Fibroblast of the aortic adventitia (primary cell): ENCODE measurements at places on chromosomes 7 and 10. TPM values are rescaled to one million over a fixed set of nuclear protein-coding genes. Genes with fewer than 3 reads are reported as not detected.

DNA sequence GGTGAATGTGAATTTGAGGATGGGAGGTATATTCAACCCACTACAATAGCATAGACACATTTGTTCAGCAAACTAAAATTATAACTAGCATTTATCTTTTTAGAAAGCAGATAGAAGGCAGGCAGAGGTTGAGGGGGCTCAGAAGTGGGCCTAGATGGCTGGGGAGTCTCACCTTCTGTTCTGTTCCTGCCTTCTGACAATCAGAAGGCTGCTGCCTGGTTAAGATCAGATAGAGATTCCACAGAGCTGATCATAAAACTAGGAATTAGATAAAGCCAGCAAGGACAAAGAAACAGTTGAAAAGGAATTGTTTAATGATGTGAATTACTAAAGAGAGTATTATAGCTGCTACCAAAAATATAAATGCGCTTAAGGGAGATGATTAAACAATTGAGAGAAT, 11.6 kb upstream of the NFE2L3 start:
- no peak for DNase-seq

DNA sequence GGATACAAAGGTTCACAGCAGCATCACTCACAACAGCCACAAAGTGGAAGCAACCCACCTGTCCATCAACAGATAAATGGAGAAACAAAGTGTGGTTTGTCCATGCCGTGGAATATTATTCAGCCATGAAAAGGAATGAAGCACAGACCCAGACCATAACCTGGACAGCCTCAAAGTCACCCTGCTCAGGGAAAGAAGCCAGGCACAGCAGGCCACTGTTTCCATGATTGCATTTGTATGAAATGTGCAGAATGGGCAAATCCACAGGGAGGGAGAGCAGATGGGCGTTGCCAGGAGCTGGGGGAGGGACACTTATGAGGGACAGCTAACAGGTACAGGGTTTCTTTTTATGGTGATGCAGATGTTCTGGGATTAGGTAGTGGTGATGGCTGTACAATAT, 30.3 kb downstream of the FOXL3 start:
- DNase-seq = no peak

DNA sequence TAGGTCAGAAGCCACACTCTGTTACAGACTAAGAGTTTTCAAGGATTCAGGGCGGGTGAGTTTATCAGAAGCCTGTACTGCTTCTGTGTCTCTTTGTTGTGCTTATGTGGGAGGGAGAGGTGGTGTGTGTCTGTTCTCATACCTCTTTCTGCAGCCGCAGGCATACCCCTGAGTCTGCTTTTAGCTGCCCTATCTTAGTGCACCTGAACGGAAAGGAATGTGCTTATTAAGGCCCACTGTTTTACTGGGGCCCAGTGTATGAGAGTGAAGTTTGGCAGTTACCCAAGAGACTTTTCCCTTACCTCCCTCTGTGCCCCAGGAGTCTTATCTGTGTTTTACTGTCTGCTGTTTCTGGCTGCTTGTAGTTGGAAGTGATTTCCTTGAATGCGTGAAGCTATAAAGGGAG, 104.3 kb downstream of the TYW1 start:
- DNase-seq = no peak

CFAP69 gene
- total RNA-seq = 3.2 and 6.4 TPM in 2 replicates

DNA sequence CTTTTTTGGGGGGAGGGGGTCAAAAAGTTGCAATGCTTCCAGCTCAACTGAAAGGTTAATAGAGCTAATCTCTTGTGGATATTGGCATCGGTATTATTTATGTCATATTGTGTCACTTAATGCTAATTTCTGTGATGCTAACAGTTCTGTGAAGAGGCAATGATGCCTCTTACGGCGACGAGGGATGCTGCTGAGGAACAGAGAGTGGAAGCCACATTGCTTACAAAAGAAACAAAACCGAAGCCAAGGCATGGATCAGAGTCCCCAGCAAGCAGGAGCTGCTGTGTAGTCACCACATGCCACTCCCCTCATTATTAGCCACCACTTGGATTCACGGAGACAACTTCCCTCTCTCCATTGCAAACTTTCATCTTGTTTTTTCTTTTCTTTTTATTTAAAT, 536.5 kb upstream of the MGMT start:
- DNase-seq = no peak

DNA sequence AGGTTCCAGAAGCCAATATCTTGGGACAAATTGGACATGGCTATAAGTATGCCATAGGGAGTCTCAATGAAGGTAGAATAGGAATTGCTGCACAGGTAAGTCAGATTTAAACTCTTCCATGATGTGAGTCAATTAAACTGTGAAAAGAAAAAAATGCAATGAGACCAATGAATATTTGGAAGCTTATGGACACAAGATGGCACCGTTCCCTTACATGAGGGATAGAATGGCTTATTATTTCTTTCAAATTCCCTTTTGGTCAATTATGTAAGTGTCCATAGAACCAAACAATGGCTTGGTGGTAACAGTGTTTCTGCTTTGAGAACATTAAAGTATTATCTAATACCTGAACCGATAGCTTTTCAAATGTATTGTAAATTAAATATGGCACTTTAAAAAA, 35.6 kb downstream of the ACADSB start:
- peak; percentile 31 for DNase-seq

DNA sequence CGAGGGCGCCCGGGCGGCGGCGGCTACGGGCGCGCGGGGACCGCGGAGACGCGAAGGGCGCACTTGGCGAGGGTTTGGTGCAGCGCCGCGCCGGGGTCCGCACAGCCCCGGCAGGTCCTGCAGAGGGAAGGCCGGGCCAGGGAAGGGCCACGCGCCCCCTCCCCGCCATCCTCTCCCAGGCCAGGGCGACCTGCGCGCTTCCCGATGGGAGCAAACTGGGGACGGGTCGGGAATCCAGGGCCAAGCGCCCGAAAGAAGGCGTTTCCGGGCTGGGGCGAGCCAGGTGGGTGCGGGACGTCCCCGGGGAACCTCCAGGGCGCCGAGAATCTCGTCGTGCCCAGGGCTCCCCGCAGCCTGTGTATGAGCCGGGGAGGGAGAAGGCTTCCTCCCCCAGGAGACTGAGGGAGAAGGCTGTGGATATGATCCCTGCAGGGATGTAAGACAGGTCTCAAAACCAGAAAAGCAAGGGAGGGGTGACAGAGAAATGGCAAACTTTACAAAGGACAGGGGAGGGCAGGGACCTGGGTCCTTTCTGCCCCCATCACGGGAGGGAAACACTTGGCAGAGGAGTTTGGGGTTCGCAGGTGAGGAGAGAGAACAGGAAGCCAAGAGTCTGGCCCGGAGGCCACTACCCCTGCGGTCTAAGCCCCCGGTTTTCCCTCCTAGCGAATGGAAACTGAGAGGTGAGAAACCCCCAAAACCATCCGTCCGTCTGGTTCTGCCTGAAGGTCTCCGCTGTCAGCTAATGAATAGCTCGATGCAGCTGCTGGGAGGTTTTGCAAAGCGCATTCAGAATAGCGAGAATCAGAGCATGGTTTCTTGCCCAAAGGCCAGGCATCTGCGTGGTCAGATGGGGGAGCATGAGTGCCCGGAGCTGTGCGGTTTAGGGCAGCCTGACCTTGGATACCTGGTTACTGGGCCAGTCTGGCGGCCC, 674 bp downstream of the AMZ1 start:
- no peak for DNase-seq

DNA sequence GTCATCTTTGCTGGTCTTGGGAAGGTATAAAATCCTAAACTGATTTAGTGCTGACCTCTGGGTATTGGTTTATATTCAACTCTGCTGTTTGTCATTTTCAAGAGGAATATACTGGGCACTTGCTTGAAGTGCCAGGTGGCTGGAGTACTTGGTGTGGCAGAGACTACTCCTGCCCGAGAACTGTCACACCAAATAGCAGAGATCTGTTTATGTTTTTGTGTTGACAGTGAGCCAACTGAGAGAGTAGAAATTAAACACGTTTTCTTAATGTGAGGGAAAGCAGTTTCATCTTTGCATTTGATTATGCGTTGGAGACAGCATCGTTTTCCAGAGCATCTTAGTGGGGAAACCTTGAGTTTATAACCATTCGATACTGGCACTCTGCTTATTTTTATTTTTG, 174.4 kb downstream of the CDCA7L start:
- DNase-seq = no peak

DNA sequence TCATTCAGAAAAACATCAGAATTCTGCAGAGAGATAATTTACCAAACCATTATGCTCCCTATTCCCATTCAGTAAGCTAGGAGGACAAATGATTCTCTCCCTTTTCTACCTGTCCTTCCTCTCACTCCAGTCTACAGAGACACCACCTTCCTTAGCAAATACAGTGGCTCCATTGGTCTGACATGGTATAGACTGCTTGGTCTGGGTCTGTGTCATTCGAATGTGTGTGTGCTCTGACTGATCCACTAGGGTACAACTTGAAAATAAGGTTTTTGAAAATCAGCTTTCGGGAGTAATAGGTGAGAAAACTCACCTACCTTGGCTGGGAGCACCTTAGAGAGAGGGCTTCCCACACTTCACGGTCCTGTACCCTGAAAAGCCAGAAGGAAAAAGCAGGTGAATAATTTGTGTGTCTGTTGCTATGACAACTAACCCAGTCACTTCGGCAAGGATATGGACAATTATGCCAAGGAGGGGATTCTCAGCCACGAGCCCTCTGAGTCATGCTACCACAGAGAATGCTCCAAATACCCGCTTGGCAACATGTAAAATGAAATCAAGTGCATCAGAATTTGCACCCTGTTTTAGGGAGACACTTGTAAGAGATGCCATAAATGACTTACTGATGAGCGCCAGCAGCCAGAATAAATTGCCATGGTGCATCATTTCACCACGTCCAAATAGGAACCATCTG, 114.5 kb upstream of the PRKCQ start:
- DNase-seq = no peak

CLCN1 gene
- 0.16 TPM in 1 of 2 replicates, not detected in the other for total RNA-seq

DNA sequence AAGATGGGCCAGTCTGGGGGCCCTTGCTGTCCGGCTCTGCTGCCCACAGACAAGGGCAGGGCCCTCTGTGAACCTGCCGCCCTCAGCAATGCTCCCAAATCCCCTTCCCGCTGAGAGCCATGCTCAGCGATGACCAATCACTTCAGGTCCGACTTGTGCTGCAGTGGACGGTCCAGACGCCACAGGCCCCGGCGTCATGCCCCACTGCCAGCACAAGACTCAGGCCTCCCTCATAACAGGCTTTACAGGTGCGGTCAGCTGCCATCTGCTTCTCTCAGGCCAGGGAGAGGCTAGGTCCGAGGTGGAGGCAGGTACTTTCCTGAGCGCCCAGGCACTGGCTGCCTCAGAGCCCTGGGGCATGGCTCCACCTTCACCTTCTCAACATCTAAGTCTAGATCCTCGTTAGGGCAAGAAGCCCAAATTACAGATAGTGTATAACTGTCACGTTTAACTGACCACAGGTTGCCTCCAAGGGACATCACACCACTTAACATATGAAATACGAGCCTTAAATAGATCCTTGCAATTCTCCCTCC, 393.2 kb downstream of the PTPRN2 start:
- no peak for DNase-seq

TMUB1 gene
- 11.7 and 20.2 TPM in 2 replicates for total RNA-seq

GRCh38 chr10:132496360-132497062, 41.1 kb upstream of the INPP5A start:
- DNase-seq = no peak

DNA sequence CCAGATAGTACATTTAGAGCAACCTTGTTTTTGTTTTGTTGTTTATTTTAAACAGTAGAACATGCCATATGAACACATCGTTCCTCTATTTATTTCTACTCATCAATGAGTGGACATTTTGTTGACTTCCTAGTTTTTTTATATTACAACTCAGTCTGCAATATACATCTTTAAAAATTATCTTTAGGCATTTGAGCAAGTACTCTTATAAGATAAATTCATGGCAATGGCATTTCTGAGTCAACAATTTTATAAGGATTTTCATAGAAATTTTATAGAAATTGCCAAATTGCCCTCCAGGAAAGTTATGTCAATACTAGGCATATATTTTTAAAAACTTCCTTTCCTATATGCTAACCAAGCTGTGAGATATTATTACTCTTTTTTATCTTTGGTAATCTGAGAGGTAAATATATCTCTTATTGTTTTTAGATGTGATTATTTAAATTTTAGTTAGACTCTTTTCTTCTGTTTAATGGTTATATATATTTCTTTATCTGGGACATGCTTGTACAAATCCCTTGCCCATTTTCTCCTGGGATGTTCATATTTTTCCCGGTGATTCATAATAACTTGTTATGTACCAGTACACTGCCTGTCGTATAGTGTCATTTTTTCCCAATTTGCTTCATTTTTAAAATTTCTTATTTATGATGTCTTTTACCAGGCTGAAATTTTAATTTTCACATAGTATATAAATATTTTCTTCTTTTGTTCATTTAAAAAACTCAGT, 50.5 kb downstream of the FZD1 start:
- no peak for DNase-seq

GRCh38 chr7:84191842-84192241, 2.7 kb downstream of the SEMA3A start:
- peak; percentile 61 for DNase-seq

OR13A1 gene
- not detected in 2 replicates for total RNA-seq

DNA sequence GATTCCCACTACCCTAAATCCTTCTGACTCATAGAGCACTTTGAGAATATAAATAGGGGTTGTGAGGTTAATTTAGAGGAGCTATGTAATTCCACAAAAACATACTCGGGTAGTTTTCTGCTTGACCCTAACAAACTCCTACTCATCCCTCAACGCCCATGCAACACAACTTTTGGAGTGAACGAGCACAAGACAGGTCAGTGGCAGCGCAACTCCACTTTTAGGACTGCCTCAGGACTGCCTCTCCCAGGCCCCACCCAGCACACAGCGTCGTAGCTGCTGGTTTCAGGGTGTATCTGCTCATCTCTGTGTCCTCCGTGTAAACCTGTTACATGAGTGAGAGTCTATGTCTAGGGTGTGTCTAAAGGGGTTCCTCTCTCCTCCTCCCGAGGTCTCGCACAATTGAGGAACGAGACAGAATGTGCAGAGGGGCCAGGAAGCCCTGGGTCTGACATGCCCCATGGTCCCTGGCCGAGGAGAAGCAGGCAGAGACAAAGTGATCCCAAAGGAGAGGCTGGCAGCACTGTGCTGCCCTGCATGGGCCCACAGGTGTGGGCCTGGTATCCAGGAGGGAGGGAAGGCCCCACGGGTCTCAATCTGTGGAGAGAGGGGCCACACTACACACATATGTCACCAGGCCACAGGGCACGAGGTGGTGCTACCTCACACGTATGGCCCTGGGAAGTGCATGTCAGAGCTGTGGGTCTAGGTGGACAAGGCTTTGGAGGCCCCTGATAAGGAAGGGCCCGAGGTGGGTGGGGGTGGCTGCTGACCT, 45.5 kb downstream of the CAMK2B start:
- DNase-seq = no peak
